Stimulated activated CD8-positive, alpha-beta memory T cell treated with anti-CD3 and anti-CD28 coated beads, Interleukin-4, amount 100 ng/mL, for 4 hours (primary cell): ENCODE measurements at places on chromosomes 11 and 22.

DNA sequence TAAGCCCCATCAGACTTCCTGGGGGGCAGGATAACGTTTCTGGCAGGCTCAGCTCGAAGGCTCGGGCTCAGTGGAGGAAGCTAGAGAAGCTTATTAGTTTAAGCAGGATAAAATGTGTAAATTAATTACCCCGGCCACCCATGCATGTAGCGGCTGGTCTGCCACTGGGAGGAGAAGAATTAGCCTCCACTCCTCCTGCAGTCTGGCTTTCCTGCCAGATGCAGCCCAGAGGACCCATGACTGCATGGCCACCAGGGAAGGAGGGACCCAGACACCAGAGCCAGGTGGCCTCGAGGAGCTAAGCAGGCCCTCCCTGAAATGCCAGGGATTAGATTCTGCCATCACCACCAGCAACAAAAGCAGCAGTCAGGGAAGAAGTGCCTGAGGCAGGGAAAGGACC, 32.3 kb downstream of the TRIM29 start:
- DNase-seq, result no peak

DNA sequence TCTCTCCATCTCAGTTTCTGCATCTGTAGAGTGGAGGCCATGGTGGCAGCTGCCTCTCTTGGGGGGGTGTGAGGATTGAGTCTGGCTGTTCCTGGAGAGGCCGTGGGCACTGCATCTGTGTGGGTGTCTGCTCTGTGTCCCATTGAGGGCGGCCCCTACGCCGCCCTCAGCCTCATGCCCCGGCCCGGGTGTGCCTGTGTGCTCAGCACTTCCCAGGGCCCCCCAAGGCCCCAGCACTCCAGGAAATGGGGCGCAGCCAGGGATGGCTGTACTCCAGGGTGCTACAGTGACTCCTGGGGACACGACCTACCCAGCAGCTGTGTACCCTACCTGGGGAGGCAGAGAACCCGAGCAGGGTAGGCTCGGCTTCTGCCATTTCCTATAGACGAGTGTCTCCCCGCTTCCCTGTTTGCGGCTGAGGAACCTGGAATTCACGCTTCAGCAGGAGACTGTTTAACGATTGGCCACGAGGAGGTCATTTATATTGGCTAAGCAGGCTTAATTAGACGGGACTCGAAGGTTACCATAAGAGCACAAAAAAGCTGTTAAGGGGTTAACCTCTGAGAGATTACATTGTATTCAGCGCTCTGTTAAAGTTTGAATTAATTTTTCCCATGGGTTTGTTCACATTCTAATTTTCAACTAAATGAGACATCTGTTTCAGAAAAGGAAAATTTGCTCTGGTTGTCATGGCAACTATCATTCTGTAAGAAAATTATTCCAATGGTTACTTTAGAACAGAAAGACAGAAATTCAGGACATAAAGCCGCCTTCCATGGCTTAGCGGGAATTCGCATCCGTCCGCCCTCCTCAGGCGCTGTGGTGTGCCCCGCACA, 76.4 kb downstream of the MPPED1 start:
- no peak for DNase-seq

DNA sequence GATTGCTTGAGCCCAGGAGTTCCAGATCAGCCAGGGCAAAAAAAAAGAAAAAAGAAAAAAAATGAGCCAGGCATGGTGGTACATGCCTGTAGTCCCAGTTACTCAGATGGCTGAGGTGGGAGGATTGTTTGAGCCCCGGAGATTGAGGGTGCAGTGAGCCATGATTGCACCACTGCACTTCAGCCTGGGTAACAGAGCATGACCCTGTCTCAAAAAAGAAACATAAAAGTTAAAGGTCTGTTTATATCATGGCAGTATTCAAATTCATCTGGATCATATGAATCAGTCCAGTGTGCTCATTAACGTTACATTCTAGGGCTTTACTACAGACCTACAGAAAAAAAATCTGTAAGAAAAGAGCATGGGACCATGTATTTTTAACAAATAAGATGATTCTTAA, 13.9 kb downstream of the HSD17B12 start:
- DNase-seq, result no peak

GRCh38 chr11:118996926-118997626, 862 bp upstream of the CENATAC start:
- DNase-seq, result no peak

GRCh38 chr11:20467487-20468185, 80.1 kb downstream of the PRMT3 start:
- no peak for DNase-seq
